OCI-LY7 (cell line): ENCODE measurements at places on chromosomes 4 and X.

DNA sequence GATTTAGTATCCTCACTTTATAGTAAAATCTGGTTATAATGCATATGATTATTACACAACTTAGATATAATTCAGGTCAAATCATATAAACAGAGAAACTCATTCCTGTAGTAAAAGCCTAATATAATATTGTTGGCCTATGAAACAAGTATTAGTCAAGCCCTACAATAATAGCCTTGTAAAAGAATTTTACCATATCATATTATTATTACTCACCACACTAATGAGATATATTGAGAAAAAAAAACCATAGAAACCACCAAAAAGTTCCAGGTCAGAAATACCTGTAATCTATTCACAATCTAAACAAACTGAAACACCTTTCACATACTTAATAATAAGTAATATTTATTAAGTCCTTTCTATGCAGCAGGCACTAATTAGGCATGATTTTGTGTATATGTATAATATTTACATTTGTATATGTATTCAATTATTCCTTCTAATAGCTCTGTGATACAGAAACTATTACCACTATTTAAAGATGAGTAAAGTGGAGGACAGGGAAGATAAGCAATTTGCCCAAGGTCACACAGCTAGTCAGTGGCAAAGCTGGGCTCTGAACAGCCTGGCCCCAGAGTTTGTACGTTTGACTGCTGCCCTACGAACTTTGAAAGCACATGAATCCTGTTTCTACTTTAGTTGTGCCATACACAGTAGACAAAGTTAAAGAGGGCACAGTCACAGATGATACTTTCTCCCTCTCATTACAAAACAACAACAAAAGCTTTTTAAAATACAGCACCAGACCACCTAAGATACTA, 9.0 kb downstream of the ZNF827 start:
- no peak for DNase-seq

DNA sequence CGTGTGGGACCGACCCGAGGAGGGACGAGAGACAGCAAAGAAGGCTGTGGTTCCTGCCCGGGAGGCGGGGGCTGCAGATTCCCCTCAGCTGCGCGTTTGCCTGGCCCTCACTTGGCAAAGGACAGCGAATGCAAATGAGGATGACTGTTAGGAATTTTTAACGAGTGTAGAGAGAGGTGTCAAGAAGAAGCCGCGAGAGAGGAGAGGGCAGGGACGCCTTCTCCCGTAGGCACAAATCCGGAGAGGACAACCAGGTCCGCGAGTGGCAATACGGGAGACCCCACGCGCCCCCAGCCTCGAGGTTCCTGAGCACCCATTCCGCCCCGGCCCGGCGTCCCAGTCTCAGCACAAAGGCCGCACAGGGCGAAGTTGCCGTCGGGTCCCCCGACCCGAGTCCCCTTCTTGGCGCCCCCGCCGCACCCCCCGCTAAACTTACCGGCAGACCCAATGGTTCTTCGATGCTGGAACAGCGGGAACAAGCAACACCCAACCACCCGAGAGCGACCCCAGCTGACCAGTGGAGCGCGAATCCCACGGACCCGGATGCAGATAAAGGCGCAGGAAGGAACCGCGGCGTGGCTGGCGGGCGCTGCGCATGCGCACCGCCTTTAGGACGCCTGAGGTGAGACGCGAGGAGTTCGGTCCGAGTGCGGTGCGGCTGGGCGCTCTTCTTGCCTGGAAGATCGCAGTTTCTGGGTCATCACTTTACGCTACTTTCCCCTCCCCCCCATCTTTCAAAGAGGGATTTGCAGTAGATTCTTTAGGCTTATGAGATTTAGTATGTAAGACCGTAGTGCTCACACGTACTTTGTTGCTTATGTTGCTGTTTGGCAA, at the start of gene GNPDA2:
GNPDA2 (minus strand) TSS at position 519 of the 834 bp plus-strand sequence. CDS start 4,349 bp downstream, outside the sequence.
- DNase-seq, result peak; percentile 91

DNA sequence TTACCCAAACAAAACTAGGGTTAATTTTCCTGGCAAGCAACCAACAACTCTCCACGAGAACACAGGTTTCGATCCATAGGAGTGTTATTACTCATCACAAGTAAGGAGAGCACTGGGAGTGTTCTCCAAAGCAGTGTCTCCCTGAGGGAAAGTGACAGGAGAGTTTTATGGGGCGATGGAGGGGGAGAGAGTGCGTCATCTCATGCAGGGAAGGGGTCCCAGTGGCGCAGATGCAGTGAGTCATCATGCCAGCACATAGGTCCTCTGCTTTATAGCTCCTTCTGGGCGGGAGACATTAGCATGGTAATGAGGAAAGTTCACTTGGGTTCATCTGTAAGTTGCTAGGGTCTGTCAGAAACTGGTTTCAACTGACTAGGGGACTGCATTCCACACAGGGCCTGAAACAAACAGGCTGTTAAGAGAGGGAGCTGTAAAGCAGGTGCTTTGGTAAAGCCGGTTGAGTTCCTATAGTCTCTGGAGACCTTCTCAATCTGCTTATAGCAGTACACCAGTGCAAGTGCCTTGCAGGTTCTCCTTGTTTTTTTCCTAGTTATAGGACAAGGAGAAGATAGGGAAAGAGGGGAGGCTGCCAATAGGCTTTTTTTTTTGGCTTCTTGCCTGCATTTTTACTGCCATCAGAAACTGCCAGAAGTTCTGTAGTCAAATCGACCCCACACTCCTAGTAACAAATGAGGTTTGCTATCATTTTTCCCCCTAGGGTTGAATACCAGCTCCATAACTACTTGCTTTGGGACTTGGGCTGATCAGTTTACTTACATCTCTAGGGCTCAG, 12.8 kb upstream of the BOD1L1 start:
- no peak for DNase-seq

- DNase-seq, result no peak
Observed at GRCh38 chr4:138790706-138791340, 224.8 kb upstream of the NOCT start.

- DNase-seq, result no peak
Observed at GRCh38 chrX:140164391-140164790, 199.1 kb upstream of the CXorf66 start.

- no peak for DNase-seq
Observed at GRCh38 chr4:70948665-70949260, 44.7 kb upstream of the DCK start.

GRCh38 chrX:25442499-25442898, 426.7 kb upstream of the ARX start:
- DNase-seq, result no peak

GRCh38 chr4:183838987-183839712, 66.0 kb upstream of the STOX2 start:
- peak; percentile 3 for DNase-seq

DNA sequence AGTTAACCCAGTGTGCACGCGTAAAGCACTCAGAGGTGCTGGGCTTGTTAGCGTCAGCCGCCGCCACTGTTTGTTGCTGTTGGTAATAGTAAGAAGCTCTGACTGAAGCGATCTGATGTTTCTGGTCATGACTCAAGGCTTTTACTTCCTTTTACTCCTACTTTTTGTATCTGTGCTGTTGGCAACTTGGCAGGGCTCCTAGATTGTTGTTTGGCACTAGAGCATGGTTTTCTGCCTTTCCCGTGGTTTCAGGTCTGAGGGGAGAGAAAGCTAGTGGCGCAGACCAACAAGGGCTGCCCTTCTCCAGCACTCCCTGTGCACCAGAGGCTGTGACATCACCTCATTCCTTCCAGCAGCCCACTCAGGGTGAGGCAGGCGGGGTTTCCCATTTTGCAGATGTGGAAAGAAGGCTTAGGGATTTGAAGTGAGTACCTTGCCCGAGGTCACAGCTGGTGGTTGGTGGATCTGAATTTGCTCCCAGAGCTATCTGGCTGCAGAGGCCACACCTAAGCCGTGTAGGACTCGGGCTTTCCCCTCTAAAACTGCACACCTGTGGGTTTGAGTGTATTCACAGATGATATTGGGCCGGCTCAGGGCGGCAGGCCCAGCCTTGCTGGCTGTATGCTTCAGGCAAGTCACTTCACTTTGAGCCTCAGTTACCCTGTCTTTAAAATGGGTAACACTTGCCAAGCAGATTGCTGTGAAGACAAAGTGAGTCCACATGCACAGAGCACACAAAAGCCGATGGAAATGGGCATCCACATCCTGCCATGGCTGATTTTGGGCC, 51.2 kb upstream of the TADA2B start:
- DNase-seq, result no peak

DNA sequence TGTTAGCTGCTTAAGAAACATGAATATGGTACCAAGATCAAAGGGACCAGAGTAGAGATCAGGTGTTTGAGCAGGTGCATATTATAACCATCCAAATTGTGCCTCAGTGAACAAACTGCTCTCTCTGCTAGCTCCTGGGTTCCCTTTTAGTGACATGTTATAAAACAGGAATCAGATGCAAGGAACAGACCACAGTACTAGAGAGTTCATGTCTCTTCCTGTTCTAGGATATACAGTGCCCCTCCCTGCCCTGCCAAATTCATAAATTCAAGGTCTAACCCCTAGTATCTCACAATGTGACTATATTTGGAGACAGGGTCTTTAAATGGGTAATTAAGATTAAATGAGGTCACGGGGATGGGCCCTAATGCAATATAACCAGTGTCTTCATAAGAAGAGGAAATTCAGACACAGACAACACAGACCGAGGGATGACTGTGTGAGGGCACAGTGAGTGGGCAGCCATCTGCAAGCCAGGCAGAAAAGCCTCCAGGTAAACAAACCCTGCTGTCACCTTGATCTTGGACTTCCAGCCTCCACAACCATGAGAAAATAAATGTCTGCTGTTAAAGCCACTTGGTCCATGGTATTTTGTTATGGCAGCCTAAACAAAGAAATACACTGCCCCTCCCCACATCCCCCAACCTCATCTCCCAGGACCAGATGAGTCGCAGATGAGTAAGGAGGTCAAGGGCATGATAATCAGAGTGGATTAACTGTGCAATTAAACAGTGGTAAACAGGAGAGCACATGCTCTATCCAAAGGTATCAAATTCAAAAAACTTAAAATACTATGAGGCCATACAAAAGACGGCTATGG, 82.5 kb downstream of the RBM47 start:
- no peak for DNase-seq

DNA sequence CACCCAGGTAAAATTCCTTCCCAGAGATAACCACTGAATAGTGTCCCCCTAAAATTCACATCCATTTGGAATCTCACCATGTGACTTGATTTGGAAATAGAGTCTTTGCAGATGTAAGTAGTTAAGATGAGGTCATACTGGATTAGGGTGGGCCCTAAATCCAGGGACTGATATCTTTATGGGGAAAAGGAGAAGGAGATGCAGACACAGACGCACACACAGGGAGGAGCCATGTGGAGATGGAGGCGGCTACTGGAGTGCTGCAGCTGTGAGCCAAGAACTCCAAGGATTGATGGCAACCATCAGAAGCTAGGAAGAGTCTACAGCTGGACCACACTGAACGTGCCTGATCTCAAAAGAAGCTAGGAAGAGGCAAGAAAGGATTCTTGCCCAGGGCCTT, 96.6 kb upstream of the SRD5A3 start:
- no peak for DNase-seq

- DNase-seq, result no peak
Observed at GRCh38 chrX:131874300-131874699, 148.8 kb upstream of the STK26 start.

GRCh38 chrX:101931136-101931487, 715 bp downstream of the ZMAT1 start:
- no peak for DNase-seq

GRCh38 chrX:87583679-87584078, 66.1 kb downstream of the KLHL4 start:
- DNase-seq, result peak; percentile 0

DNA sequence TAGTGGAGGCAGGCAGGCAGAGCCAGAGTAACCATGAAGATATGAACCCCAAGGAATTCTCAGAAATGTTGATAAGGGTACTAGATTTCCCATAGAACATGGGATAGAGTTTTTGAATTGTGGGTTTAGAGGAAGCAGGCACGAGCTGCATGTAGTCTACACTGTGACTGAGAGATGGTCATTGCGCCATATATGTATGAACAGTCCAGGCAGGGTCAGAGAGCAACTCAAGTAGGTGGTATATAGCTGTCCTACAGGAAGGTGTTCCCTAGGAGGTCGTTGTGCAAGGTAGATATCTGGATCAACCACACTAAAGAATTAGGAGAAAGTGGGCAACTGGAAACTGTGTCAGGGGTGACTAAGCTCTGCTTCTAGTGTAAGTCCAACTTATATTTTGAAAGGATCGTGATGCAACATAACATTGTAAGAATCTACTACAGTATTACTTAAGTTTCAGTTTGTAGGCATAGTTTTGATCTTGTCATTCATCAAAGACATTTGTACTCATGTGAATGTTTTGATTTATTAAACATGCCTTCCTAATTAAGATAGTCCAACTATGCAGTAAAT, 94.6 kb downstream of the HPGD start:
- DNase-seq, result no peak

DNA sequence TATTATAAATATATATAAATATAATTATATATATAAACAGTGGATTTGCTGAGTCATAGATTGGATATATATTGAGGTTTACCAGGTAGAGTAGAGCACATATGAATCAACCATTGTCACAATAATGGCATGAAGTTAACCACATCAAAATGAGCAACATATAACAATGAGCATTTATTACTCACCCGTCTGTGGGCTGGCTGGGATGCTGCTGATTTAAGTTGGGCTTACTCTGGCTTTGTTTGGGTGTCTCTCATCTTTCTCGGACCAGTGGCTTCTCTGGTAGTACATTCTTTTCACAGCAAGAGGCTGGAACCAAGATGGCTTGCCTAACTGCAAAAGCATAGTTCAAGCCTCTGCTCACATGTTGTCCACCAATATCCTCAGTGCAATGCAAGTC, 111.7 kb upstream of the TAPT1 start:
- DNase-seq, result no peak

- no peak for DNase-seq
Observed at GRCh38 chrX:41066391-41066790, 18.9 kb upstream of the USP9X start.

DNA sequence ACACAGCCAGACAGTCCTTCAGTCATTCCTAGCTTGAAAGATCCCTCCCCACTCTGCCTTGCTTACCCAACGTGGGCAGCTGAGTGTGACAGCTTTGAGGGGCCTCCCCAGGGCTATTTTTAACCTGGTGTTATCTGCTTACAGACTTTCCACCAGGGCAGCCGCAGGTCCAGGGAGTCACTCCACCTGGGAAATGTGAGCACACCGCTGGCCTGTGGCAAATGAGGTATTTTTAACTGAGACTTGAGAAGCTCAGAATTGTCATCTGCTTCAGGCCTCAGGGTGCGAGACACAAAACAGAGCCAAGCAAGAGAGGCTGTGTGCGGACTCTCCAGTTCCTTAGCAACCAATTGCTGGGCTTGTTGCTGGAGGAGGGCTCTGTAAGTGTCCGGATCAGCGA, 13.0 kb downstream of the CORIN start:
- DNase-seq, result no peak

DNA sequence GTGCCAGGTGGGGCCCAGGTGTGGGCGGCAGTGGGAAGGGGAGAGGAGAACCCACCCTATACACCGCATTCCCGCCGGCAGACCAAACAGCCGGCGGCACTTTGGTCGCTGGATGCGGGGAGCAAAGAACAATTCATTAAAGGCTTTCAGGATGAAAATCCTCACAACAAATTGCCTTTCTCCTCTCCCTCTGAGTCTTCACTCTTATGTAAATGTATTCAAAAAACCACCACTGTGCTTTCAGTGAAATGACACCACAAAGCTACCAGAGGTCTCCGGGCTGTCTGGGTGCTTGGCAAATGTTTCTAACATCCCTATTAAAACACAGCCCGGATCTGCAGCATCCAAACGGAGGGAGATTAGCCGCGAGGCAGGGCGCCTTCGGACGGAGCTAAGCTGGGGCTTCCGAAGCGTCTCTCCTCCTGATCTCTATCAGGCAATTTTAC, 171.8 kb upstream of the TBL1X start:
- DNase-seq, result no peak

GRCh38 chr4:95367824-95368223, 180.9 kb downstream of the UNC5C start:
- no peak for DNase-seq

- no peak for DNase-seq
Observed at GRCh38 chr4:74364652-74365491, at the start of gene EREG. TSS of gene EREG (plus strand) at chr4:74365145. CDS start at chr4:74365309, 164 bp downstream.
